ENCODE measurements at places on chromosomes 6 and 20.

DNA sequence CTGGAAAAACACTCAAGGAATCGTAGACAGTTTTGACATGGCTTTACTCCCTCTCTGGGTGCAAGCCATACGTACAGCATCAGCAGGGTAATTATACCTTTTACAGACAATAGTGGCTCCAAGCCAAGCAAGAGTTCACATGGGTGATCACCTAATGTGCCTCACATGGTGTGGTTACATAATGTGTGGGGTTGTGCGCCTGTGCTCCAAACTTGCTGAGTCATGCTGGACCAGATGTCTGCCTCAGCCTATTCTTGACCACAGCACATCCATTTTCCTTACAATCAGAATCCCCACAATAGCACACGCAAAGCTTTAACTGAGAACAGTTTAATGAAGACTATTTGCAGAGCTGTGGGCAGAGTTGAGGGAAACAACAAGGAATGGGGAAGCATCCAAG lies 74.5 kb downstream of the ALDH8A1 start:
- no peak for DNase-seq

GRCh38 chr20:1469925-1470571 lies 3.4 kb upstream of the NSFL1C start:
- peak; percentile 29 for DNase-seq

DNA sequence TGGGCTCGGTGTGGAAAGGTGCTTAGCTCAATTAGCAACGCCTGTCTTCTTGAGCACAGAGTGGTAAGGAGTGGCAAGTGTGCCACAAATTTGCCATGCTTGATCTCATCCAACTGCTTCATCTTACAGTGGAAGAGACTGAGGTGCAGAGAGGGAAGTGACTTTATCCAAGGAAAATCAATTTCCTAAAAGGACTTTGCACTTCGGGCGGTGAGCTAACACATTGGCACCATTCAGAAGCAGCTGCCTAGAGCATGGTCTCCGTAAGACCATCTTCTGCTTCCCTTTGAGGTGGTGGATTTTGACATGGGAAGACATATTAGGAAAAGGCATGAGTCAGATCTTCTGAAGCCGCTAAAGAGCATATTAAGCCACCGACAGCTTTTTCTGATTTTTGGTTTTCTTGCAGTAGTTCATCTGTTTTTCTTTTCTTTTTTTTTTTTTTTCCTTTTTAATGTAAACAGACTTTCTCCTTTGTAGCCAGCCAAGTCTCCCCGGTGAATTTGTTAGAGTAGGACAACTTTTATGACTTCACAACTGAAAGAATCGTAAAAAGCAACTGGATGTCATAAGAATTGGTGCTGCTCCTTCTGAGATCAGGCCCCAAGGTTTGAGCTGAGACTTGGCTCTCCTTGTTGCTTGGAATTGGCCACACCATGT lies 273.2 kb downstream of the CDC5L start:
- no peak for DNase-seq

- DNase-seq: no peak
These were observed 6.5 kb upstream of the SLC24A3 start for GRCh38 chr20:19205981-19206396.

DNA sequence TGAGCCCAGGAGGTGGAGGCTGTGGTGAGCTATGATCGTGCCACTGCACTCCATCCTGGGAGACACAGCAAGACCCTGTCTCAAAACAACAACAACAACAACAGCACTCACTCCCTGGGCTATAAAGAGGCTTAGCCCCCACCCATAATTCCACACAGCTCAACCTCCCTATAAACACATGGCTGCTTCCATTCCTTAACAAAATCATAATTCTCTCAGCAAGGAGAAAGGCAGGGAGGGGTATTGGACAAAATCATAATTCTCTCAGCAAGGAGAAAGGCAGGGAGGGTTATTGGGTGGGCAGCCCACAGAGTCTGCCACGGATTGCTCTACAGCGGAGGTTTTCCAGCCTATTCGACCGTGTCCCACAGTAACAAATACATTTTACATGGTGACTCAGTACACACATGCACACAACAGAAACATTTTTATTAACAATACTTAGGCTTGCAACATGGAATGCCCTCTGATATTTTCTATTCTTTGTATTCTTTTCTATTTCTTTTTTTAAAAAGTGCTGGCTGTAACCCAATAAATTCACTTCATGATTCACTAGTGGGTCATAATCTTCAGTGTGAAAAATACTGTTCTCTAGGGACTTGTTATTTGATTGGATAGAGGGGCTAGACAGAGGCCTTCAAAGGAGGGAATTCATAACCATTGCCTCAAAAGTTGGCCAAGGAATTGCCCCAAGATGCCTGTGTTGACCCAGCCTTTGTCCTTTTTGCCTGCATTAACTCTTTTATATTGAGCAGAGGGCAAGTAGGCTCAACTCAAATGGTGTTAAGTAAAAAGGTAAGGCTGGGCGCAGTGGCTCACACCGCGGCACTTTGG lies 50.6 kb upstream of the ZMYND8 start:
- DNase-seq: no peak

DNA sequence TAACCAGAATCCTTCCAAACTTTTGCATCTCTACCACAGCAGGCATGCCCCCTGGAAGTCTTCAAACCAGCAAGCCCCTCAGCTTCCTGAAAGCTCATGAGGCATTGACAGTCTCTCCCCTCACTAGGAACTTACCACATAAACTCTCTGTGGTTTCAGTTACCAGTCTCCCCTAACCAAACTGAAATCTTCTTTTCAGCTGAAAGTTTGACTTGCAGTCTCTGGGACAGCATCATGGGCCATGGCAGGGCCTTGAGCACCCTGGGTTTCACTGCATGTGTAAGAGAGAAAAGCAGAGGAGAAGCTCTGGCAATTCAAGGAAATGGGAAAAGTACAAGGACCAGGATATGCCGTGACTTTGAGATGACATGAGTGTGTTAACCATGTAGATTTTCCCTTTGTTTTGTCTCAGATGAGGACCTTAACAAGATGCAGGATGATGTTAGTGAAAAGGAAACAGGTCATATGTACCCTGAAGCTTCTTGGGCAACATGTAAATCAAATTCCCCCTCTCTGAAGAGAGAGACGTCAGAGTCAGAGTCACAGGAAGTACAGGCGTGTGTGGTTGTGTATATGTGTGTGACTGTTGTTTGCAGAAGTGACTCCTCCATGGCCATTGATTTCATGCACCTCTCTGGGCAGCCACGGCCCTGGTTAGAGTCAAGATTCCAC lies 106.3 kb downstream of the TNFRSF21 start:
- no peak for DNase-seq

GRCh38 chr6:149842331-149842730 lies 21.8 kb downstream of the LRP11 start:
- DNase-seq: no peak

DNA sequence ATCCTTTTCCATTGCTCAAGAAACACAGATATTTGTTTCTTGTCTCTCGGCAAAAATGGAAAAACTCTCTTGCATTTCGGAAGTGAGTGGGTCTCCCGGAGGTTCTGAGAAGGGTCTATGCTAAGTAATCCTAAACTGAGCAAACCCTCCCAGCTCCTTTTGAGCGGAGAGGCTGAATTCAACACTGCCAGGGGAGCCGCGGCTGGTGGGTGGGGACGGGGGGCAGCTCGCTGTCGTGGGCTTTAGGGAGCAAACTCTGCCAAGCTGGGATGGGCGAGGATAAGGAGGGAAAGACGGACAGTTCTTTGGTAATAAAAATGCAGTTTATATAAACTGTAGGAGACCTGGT lies 211.4 kb downstream of the FOXC1 start:
- no peak for DNase-seq

GRCh38 chr6:139855671-139856311 lies 481.3 kb upstream of the CITED2 start:
- DNase-seq: no peak

DNA sequence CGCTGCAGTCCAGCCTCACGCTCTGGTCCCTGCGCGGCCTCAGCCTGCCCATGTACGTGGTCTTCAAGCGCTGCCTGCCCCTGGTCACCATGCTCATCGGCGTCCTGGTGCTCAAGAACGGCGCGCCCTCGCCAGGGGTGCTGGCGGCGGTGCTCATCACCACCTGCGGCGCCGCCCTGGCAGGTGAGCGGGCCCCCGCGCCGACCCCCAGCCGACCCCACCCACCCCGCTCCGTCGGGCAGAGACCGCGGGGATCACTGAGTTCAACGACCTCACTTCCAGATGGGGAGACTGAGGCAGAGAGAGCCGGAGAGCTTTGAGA lies 545 bp downstream of the SLC35D3 start:
- DNase-seq: no peak

GRCh38 chr6:17798477-17799154 lies 91.9 kb upstream of the NUP153 start:
- DNase-seq: no peak

GRCh38 chr6:98463038-98464000 lies 371.1 kb upstream of the POU3F2 start:
- DNase-seq: peak; percentile 37

GRCh38 chr20:35561671-35562070 lies 19.8 kb downstream of the ERGIC3 start:
- DNase-seq: no peak

GRCh38 chr6:150710236-150710635 lies 110.6 kb downstream of the PLEKHG1 start:
- no peak for DNase-seq

DNA sequence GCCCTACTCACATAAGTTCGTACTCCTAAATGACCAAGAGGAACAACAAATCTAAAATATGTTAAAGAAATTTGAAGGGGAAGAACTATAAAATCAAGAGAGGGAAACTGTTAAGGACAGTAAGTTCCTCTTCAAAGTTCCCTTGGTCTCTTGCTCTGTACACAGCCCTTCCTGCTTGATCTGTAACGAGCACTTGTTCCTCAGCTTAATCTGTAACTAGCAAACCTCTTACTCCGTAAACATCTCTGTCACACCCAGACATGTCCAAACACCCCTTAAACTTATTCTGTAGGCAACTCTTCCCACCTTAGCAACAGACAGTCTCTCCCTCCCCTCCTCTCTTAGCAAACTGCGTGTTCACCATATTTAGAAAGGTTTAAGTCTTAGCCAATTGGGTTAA lies 29.9 kb downstream of the PLN start:
- DNase-seq: no peak

- DNase-seq: no peak
These were observed 181.8 kb downstream of the HIVEP2 start for GRCh38 chr6:142763205-142763604.

DNA sequence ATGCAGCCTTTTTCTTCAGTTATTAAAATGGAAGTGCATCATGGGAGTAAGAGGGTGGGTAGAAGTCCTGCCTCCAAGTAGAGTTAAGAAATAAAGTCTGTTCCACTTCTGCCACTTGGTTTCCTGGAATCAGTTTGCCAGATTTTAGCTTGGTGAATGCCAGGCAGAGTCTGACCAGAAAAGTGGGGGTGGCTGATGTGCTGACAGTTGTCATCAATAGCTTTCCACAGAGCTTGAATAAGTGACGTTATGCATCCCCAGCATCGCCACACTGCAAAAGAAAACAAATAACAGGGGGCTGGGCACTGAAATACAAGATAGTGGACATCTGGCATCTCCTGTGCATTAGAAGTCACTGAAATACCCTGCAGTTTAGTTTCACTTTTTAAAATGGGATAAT lies 30.8 kb upstream of the CEP162 start:
- DNase-seq: no peak

DNA sequence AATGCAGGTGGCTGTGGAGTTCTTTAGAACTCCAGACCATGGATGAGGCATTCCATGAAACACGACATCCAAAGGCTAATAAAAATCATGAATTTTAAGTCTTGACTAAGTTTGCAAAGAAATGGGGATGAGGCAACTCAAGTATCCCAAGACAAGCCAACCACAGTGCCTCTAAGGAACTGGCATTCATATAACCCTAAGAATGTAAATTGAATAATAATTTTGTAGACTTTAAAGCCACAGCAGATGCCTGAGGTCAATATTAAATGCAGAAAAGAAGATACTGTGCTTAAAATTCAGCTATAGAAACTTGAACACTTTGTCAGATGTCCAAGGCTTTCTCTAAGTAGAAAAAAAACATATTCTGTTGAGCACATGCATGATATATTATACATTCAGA lies 54.5 kb downstream of the TFAP2B start:
- DNase-seq: no peak

All from NCI-H187 treated with DMSO at 0.1 percent for 48 hours (cell line).